ENCODE measurements at places on chromosomes 7 and 10.

GRCh38 chr7:143126146-143126545 lies 5.7 kb upstream of the PIP start:
- no peak for DNase-seq

GRCh38 chr10:118867768-118868167 lies 113.0 kb upstream of the CACUL1 start:
- no peak for DNase-seq

DNA sequence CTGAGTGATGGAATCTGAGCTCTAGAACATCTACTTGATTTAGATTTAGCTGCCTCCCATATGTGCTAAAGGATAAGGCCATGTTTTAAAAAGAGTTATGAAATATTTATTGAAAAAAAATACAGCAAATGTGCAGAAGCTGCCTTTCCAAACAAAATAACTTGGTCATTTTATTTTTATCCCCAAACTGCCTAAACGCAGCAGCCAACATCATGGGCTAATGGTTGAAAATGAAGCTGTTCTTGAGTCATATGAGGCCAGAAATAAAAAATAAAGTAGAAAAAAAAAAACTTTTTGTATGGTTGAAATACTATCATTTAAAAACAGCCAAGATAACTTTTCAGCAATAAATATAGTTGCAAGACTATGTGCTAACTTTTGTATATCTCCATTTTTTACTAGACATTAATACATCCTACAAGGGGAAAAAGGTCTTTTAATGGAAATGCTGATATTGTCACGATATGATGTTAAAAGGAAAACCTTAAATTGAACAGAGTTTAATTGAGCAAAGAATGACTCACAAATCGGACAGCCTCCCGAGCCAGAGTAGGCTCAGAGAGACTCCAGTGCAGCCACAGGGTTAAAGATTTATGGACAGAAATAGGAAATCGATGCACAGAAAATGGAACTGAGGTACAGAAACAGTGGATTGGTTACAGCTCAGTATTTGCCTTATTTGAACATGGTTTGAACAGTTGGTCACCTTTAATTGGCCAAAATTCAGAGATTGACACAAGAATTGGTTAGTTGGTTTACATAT lies 305.8 kb downstream of the MDFIC start:
- no peak for DNase-seq

GRCh38 chr7:126535176-126535575 lies 717.6 kb downstream of the GRM8 start:
- no peak for DNase-seq

- DNase-seq: no peak
Measured at GRCh38 chr7:5388273-5388901, 35.2 kb downstream of the TNRC18 start.

- no peak for DNase-seq
Measured at GRCh38 chr10:2214805-2215204, 477.5 kb upstream of the ADARB2 start.
